ENCODE measurements at places on chromosomes 4 and X.

DNA sequence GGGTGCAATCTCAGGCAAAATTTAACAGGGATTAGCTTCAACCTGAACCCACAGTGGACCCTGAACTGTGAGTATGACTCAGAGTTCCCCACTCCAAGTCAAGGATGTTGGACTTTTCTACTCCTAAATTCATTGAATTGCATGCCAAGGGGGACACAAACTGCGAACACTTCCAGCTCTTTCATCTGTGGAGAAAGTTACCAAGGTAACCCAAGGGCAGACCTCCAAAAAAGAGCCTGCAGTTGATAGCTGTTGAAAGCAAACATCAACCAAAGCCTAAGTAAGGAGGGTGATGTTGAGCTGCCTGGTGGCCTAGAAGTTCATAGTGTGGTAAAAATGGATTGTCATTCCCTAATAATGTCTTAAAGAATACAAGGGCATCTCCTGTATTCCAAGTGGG, 1242.9 kb downstream of the C4orf33 start:
- DNase-seq, result no peak

GRCh38 chr4:155761916-155762315, 3.1 kb downstream of the GUCY1B1 start:
- DNase-seq, result peak; percentile 48

DNA sequence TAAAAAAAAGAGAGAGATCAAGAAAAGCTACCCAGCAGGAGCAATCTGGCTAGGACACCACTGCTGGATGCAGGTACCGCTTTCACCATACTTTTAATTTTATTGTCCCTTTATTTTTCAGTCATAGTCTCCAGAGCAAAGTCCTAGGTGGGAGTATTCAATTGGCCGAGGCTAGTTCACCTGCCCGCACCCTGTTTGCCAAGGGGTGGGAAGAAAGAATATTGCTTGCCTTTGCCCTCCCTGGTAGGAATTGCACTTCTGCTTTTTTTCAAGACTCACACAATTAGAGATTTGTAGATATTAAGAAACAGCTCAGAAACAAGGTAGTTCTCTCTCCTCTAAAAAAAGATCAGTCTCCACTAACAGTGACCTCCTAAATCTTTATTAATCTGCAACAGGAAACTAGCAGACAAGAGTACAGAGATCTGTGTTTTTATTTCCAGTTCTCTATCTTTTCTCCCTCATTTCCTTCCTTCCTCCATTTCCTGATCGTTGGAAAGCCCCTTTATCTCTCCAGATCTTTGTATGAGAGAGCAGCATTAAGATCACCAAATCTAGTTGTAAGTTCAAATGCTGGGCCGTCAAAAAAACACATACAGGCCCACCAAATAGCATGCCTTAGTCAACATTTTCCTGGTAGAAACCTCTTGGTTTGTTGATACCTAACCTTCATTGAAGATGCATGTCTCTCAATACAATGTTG, 9.4 kb upstream of the RPGR start:
- no peak for DNase-seq

DNA sequence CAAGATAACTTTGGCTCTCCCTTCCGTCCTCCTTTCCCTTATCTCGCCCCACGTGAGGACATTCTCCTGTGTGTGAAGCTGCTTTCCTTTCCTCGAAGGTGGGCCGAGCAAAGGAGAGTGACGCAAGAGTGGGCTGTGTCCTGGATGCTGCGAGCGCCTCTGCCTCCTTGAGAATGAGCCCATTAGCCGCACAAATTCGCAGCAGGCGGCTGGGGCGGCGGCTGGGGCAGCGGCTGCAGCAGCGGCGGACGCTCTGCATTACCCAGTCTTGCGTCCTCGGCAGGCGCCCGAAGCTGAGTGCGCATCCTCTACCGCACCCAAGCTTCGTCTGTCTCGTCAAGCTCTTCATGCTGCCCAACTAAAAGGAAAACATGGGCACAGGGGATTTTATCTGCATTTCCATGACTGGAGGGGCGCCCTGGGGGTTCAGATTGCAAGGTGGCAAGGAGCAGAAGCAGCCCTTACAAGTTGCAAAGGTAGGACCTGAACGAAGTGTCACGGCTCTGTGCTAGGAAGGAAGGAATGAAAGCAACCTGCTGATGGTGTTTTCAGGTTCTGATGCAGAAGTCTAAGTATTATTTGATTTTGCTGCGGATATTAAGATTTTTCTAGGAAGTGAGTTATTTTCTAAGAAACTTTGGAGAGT, at the start of gene SYNPO2:
SYNPO2 (plus strand) TSS at position 189 of the 646 bp plus-strand sequence; CDS start at position 372, 183 bp downstream.
- peak; percentile 35 for DNase-seq

DNA sequence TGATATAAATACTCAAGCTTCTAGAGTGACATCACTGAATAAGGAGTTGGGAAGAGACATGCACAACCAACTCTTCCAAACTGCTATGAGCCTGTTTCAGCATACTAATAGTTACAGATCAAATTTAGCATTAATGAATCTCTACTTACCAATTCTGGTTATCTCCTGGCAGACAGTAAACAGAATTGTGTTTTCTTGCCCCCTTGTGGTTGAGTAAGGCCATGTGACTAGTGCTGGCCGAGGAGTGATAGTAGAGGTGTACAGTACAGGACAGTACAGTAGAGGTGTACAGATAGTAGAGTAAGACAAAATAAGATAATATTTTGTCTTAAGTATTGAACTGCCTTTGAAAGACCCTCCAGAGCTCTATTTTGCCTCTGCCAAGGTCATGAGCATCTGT, 681.4 kb downstream of the GABRG1 start:
- no peak for DNase-seq

- DNase-seq, result no peak
These were observed 7.4 kb upstream of the RPS6KA3 start for GRCh38 chrX:20274121-20274520.
